ENCODE measurements at places on chromosomes 13 and 19.

- no peak for DNase-seq
Observed at GRCh38 chr13:109575821-109576220, 210.6 kb downstream of the IRS2 start.

GRCh38 chr19:38655148-38655824 is 7.8 kb downstream of the ACTN4 start:
- no peak for DNase-seq

DNA sequence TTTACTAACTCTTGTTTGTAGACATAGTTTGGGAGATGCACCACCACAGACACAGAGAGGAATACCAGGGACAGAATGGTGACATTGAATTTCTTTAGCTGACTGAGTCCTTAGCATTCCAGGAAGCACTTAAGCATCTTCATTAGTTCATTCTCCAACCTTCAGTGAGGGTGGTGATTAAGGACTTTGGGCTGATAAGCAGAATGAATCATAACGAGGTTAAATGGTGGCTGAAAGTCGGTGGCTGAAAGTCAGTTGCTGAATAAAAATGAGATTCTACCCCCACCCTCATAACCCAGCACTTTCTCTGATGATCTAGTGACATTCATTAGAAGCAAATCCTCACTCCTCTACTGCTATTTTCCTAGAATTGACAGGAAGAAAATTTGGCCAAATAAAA is 10.6 kb downstream of the PCDH8 start:
- no peak for DNase-seq

DNA sequence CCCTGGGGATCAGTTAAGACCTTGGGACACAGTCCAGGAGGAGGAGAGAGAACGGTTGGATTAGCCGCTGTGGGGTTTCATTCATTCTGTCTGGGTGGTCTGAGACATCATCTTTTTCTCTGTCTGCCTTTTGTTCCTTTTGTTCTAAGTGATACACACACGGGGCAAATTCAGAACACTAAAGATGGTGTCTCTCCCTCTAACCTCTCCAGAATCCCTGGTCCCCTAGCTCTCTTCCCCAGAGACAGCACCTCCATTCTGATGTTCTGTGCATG is 5.0 kb downstream of the BICRA start:
- no peak for DNase-seq

DNA sequence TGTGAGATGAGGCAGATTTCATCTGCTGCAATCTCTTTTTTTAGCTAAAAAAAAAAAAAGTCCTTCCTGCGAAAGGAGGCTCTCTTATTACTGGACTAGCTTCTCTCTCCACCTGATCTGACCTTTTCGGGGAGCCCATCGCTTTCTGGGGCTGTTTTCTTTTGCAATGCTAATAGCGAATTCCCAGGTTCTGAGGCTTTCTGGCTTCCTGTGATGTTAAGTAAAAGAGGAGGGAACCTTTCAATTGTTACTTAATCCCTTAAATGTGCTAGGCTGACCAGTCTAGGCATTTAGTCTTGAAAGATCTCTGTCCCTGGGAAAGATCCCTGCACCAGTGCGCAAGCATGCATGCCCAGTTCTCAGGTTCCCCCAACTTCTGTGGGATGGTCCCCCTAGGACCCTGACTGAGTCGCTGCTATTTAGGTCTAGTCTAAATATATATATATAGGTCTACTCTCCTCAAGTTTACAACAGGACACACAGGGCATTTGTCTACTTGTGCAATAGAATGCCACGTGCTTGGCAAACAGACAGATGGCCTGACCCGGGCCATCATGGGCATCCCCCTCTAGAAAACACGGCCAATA is 224.7 kb downstream of the ZNF536 start:
- DNase-seq = no peak

DNA sequence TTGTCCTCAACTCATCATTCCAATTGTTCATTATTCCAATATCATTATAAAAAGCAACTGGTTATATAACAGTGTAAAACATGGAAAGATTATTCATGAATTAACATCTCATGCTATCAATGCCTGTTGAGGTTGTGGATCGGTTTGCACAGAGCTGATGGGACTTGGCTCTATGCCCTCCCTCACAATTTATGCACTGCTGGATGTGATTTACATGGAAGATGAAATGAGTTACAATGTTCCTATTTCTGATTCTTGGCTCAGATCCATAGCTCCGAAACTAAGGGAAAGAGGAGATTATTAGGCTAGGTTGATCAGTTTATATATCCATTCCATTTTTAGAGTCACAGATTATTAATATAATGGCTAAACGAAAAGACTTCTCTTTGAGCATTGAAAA is 38.6 kb downstream of the SCEL start:
- no peak for DNase-seq

DNA sequence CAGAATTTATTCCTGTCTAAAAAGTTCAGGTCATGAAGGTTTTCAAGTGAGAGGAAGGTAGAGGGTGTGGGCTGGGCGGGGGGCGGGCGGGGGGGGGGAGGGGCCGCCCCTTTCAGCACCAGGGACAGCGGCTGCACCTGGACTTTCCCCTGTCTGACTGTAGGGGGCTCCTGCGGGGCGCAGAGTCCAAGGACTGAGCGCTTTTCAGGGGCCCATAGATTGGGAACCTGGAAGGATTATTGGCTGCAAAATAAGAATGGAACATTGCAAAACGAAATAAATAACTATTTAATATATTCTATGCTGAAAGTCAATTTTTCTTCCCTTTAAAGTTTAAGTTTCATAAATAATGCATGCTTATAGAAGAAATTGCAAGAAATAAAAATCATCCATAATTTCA is 8.9 kb upstream of the CYP4F3 start:
- no peak for DNase-seq

GRCh38 chr19:28332351-28332750 is 880.6 kb downstream of the UQCRFS1 start:
- no peak for DNase-seq

DNA sequence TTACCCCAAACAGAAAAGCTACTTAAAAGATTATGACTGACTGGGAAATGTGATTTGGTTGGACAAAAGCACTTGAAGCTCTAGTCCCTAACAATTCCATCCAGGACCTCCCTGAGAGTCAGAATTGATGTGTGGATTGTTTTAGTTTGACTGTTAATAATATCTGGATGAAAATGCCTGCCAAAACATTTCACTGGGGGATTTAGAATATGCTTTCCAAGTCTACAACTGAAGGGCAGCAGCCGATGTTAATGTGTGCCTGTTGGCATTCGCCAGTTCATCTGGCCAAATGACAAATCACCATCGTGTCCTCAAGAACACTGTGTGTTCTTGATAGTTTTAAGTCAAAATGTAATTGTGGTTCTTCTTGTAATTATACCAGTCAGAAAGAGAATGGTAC is 76.0 kb upstream of the TSC22D1 start:
- DNase-seq = no peak

GRCh38 chr13:109989155-109989554 is 202.8 kb upstream of the IRS2 start:
- DNase-seq = no peak

DNA sequence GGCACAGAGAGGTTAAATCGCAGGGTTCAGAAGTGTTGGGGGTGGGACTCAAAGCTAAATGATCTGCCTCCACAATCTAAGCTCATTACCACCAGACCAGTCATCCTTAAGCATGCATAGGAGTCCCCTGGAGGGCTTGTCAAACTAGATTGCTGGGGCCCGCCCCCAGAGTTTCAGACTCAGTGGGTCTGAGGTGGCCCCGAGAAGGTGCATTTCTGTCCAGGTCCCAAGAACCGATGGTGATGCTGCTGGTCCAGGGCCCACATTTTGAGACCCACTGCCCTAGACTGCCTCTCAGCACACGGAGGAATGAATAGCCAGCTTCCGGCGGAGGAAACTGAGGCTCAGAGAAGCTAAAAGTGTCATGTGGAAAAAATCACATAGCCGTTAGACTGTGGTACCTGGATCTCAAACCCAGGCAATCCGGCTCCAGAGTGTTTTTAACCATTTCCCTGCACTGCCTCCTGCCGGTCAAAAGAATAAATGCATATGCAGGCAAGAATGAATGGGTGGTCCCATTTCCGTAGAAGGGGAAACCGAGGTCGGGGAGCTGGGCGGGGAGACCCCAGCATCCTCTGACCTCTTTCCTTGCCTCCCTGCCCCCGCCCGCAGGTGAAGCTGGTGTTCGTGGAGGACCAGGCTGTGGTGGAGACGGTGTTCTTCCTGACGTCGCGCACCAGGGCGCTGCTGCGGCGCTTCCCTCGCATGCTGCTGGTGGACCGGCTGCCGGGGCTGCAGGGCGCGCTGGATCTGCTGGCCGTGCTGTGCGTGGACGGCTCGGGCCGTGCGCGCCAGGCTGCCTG is 23.8 kb downstream of the ZSWIM9 start:
- no peak for DNase-seq

GRCh38 chr19:50693064-50693975 is 26.3 kb downstream of the SHANK1 start:
- DNase-seq = no peak

DNA sequence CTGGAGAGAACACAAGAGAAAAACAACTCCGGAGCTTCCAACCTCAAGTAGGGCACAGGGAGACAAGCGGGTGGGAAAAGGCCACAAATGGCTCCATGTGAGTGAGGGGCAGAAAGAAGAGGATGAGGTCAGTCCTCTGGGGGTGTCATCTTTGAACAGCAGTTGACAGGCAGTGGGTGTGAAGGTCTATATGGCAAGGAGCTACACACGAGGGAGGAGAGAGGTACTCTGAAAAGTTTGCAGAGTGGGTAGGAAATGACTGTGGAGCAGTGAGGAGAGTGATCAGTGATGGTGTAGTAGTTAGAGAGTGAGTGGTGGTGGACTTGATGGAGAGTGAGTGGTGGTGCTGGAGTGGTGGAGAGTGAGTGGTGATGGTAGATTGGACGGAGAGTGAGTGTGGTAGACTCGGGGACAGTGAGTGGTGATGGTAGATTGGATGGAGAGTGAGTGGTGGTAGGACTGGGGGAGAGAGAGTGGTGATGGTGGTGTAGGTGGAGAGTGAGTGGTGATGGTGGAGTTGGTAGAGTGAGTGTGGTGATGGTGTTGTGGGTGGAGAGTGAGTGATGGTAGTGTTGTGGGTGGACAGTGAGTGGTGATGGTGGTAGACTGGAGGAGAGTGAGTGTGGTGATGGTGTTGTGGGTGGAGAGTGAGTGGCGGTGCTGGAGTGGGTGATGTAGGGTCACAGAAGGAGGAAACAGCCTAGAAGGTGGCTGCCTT is 4.0 kb downstream of the TFDP1 start:
- DNase-seq = no peak

GRCh38 chr19:17255150-17255621 is 9.4 kb downstream of the USHBP1 start:
- DNase-seq = no peak

DNA sequence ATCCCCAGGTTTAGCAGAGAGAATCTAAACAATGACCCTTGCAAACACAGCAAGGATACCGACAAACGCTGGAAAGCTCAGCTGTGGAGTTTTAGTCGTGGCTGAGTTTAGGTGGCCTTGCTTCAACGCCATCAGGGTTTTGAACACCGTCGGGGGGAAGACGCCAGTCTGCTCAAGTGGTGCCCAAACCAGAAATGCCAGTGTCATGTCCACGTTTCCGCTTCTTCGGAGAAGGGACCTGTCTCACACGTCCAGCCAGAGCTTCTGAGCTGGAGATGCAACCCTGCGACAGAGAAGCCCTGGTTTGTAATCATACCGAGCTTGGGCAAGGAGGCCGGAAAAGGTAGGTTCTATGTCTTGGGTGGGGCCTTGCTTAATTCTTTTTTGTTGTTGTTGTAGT is 42.6 kb upstream of the ATP11A start:
- DNase-seq = no peak

DNA sequence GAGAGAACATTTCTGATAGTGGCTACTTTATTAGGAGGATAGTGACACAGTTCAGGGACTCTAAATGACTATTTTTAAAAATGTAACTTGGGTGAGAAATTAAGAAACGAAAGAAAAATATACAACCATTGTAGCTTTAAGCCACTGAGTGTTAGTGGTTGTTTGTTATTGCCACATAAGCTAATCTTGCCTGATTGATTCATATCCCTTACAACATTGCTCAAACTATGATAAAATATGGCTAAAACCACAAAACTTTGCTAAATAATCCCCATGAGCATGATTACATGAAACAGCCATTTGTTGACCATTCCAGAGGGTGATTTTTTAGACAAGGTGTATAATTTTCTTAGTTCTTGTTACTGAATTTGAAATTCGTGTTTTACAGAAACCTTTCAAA is 343.4 kb downstream of the SLITRK5 start:
- no peak for DNase-seq

GRCh38 chr13:108087810-108088209 is 127.5 kb downstream of the LIG4 start:
- DNase-seq = no peak

- peak; percentile 64 for DNase-seq
Observed at GRCh38 chr13:51729866-51730553, 74.0 kb downstream of the DHRS12 start.

GRCh38 chr19:1421218-1421957 is 14.0 kb downstream of the DAZAP1 start:
- no peak for DNase-seq

GRCh38 chr13:50123862-50124535 is 108.8 kb downstream of the KCNRG start:
- peak; percentile 36 for DNase-seq

DNA sequence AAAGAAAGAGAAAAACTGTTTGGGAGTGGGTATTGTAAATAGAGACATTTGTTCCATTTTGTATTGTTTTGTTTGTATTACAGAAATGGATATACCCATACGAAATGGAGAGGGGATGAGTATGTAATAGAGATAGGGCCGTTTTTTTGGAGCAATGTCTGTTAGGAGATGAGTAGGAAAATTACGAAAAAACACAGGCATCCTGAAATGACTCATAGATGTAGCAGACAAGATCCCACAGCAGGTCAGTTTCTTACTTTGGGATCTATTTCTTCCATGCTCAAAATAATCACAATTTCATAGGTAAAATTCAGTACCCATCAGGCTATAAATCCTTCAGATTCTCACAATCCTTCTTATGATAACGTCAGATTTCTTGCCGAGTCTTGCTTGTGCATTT is 779.4 kb upstream of the SLITRK1 start:
- DNase-seq = no peak

DNA sequence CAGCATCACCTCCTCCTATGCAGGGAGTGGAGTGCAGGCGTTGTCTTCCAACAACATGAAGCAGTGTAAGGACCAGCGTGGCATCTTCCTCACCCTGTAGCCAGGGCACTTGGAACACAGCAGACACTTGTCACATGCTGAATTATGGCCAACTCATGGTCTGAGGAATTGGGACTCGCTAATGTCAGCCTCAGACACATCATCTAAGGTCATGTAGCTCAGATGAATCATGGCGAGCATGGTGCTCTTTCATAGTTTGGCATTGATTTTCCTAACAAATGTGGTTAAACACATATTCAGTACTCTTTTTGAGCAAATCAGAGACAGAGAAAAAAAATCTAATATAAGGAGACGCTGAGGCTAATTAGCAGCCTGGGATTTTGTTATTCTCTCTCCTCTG is 99.6 kb upstream of the SGCG start:
- DNase-seq = no peak

GRCh38 chr13:46296921-46297320 is 85.2 kb downstream of the LRRC63 start:
- DNase-seq = peak; percentile 95

DNA sequence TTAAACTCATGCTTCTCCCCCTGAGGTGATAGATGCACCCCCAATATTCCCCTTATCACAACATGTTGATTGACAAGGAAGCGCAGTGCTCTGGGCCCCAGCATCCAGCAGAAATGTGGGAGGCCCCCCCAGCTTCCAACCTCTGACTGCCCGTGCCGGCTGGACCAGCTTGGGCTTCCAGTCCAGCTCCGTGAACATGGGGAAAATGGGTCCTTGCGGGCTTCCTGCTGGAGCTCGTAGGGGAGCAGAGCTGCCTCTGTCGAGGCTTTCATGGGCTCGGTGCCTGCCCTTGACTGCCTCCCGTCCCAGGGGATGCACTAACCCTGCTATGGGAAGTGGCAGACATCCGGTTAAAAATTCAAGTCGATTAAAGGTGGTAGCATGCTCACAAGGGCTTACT is 188.9 kb downstream of the COL4A1 start:
- no peak for DNase-seq

Data from fibroblast of skin of left biceps (primary cell).